ENCODE measurements at places on chromosomes 12 and 14. TPM values are rescaled to one million over a fixed set of nuclear protein-coding genes. Genes with fewer than 3 reads are reported as not detected.

DNA sequence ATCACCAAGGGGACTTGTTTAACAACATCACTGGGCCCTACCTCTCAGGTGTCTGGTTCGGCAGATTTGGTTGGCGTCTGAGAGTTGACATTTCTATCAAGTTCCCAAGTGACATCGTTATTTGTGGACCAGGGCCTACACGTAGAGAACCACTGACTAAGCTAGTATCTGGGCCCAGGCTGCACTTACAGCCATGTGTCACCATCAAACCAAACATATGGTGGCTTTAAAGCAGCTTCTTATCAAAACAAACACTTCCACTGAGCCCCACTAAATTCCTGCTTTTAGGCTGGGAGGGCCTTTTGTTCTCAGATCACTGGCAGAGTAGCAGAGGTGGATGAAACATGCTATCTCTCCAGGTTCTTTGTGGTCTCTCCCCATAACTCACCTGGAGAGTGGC, 220.5 kb downstream of the PELI2 start:
- H3K27me3 ChIP-seq = no peaks in the 10 kb centered on the region
- H3K36me3 ChIP-seq = no peaks in the 10 kb centered on the region
- H3K4me3 ChIP-seq = no peak overlapping the region
- H3K27ac ChIP-seq = no peak overlapping the region
- H3K4me1 ChIP-seq = peaks cover 26% of the 10 kb centered on the region
- DNase-seq = no peak

DNA sequence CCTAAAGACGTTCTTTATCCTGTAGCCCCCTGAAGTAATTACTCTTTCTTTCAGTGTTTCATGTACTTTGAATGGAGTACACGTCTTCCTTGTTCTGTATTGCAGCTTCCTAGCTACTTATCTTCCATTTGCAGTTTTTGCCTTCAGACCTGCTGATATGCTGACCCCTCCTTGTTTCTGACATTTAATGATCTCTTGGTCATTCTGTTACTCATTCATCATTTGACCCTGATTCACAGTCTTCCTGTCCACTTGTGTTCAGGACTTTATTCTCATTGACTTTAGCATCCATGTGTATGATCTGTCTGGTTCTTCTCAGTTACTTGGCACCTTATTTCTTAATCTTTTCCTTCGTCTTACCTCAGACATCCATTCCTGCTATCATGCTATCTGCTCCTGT, 22.2 kb downstream of the CPSF2 start:
- no peak for DNase-seq
- no peak overlapping the region for H3K4me3 ChIP-seq
- H3K36me3 ChIP-seq = no peaks in the 10 kb centered on the region
- no peak overlapping the region for H3K27ac ChIP-seq
- H3K4me1 ChIP-seq = no peaks in the 10 kb centered on the region
- H3K27me3 ChIP-seq = no peaks in the 10 kb centered on the region

- no peak overlapping the region for H3K4me3 ChIP-seq
- H3K27ac ChIP-seq = no peak overlapping the region
- H3K36me3 ChIP-seq = no peaks in the 10 kb centered on the region
- H3K27me3 ChIP-seq = no peaks in the 10 kb centered on the region
- no peak for DNase-seq
Measured at GRCh38 chr12:39886106-39886505, 219.8 kb downstream of the SLC2A13 start.

Gene SETD3
- total RNA-seq = 170 TPM

Gene DBX2
- total RNA-seq = not detected

- DNase-seq = peak; percentile 28
- H3K27ac ChIP-seq = peak overlapping the region; percentile 88
- H3K4me3 ChIP-seq = peak overlapping the region; percentile 93
- peaks cover 25% of the 10 kb centered on the region for H3K36me3 ChIP-seq
Measured at GRCh38 chr14:21382886-21383847, 652 bp downstream of the SUPT16H start.

DNA sequence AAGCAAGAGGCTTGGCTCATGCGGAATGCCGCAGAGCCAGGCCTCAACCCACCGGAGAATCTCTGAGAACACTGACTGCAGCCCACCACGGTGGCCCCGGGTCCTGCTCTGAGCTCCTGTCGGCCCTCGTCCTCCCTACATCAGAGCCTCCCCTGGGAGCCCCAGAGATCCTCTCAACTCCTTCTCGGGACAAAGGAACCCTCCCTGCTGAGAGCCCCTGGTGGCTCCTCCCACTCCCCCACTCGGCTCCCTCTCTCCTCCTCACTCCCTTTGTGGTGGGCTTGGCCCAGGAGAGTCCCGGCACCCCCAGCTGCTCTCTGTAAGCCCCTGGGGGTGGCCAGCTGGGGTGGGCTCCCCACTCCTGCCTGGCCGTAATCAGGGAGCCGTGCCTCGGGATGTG, 11.1 kb upstream of the INF2 start:
- no peaks in the 10 kb centered on the region for H3K27me3 ChIP-seq
- peaks cover 31% of the 10 kb centered on the region for H3K4me1 ChIP-seq
- no peaks in the 10 kb centered on the region for H3K36me3 ChIP-seq
- peak overlapping the region; percentile 84 for H3K27ac ChIP-seq
- peak overlapping the region; percentile 56 for H3K4me3 ChIP-seq
- no peak for DNase-seq

DNA sequence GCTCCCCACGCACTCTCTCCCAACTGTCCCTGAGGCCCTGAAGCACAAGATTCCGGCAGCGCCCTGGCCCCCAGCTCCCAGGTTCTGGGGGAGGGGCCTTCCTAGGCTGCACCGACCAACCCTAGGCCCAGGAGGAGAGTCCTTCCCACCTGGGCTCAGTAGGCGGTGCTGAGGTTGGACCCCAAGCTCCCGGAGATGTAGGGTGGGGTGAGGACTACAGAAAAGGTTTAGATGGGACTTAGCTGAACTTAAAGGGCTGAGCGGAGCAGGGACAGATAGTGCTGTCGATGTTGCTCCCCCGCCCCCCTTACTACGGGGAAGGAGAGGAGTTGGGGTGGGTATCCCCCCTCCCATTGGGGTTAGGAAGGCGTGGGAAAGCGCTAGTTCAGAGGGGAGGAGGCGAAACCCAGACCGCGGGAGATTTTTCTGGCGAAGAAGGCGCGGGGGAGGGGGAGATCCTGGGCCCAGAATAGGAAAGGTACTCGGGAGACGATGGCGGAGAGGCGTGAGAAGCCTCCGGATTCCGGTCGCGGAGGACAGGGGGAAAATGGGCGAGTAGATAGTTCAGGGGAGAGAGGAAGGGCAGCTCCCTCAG, 4.2 kb upstream of the BAZ2A start:
- H3K4me3 ChIP-seq = peak overlapping the region; percentile 79
- no peaks in the 10 kb centered on the region for H3K27me3 ChIP-seq
- DNase-seq = peak; percentile 34
- peaks cover 53% of the 10 kb centered on the region for H3K4me1 ChIP-seq
- peak overlapping the region; percentile 98 for H3K27ac ChIP-seq

Gene MSRB3
- 59.0 TPM for total RNA-seq

DNA sequence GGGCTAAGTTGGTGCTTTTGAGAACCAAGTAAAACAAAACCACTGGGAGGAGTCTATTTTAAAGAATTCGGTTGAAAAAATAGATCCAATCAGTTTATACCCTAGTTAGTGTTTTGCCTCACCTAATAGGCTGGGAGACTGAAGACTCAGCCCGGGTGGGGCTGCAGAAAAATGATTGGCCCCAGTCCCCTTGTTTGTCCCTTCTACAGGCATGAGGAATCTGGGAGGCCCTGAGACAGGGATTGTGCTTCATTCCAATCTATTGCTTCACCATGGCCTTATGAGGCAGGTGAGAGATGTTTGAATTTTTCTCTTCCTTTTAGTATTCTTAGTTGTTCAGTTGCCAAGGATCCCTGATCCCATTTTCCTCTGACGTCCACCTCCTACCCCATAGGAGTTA, 1.8 kb upstream of the RAB5B start:
- H3K4me1 ChIP-seq = peaks cover 39% of the 10 kb centered on the region
- peaks cover 12% of the 10 kb centered on the region for H3K36me3 ChIP-seq
- peak overlapping the region; percentile 93 for H3K27ac ChIP-seq
- DNase-seq = no peak

DNA sequence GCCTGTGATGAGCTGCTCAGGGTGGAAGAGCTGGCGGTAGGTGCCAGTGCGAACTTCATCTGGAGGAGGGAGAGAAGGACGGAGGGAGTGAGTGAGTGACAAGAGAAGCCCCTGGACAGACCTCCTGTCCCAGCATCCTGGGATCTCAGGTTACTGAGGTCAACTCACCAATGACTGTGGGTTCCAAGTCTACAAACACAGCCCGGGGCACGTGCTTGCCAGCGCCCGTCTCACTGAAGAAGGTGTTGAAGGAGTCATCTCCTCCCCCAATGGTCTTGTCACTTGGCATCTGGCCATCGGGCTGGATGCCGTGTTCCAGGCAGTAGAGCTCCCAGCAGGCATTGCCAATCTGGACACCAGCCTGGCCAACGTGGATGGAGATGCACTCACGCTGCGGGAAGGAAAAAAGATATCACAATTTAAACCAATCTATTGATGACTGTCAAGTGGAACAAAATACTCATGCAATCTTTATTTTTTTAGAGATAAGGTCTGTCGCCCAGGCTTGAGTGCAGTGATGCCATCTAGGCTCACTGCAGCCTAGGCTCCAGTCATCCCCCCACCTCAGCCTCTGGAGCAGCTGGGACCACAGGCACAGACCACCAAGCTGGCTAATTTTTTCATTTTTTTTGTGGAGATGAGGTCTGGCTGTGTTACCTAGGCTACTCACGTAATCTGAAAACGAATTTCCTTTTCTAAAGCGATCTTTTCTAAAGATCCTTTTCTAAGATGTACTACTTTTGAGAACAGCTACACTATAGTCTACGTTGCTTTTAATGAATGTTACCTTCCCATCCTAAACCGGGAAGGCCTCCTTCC, 1.7 kb downstream of the TUBA1B start:
- no peaks in the 10 kb centered on the region for H3K27me3 ChIP-seq
- H3K4me1 ChIP-seq = peaks cover 25% of the 10 kb centered on the region
- DNase-seq = no peak
- H3K4me3 ChIP-seq = peak overlapping the region; percentile 98
- peak overlapping the region; percentile 100 for H3K27ac ChIP-seq
- H3K36me3 ChIP-seq = no peaks in the 10 kb centered on the region

- no peak within 1 kb of the TSS for H3K27ac ChIP-seq
- H3K4me1 ChIP-seq = no peaks in the 10 kb centered on the region
- peaks cover 13% of the 10 kb centered on the region for H3K27me3 ChIP-seq
- DNase-seq = no peak
Measured at GRCh38 chr14:67411820-67412421, at the start of gene PLEK2. Gene PLEK2 (minus strand): TSS chr14:67412165. CDS start chr14:67412059, 106 bp downstream.

Gene SERPINA3
- 80.9 TPM for total RNA-seq
